NCI-H460 (cell line): ENCODE measurements at places on chromosomes 5 and 9.
A peak's percentile ranks its signal among the peaks of the same experiment; 100 is the strongest.

DNA sequence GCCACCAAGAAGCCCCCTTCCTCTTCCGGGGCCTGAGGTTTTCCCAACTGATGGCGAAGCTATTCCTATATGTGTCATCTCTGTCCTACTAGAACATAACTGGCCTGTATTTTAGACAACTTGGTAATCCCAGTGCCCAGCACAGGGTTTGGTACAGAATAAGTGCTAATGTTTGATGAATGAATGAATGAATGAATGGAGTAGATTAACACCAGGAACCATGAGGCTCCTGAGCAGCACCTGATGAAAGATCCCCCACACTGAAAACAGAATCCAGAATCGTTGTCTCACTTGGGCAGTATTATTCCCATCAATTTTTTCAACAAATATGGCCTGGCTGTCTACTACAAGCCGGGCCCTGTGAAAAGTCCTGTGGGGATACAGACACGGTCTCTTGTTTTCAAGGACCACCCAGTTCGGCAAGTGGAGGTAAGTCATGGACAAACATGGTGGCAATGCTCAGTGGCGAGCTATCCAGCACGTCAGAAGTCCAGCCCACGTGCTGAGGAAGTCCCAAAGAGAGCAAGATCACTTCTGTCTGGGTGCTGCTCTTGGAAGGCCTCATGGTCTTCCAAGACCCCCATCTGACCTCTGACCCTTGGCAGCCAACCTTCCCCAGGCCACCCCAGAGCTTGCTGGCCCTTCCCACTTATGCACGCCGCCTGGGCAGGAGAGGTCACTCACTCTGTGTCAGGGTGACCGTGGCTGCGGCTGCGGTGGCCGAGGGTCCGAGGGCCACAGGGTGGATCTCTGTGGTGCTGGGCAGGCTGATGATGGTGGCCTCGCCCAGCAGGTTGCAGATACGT lies 1.0 kb downstream of the NAIF1 start:
- no peak for DNase-seq

DNA sequence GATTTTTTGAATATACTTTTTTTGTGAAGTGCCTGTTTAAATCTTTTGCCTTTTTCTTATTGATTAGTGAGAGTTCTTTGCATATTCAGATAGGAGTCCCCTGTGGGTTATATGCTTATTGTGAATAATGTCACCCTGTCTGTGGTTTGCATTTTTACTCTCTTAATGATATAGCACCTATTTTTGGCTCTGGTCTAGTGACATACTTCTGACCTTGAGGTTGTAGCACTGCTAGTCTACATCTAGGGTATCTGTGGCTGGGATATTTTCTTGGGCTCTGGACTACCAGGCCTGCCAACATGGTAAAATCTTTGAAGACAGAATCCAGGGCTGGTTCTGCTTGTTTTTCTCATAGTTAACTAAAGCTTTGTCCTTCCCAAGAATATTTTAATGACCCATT lies 13.5 kb upstream of the NKX2-5 start:
- no peak for DNase-seq

DNA sequence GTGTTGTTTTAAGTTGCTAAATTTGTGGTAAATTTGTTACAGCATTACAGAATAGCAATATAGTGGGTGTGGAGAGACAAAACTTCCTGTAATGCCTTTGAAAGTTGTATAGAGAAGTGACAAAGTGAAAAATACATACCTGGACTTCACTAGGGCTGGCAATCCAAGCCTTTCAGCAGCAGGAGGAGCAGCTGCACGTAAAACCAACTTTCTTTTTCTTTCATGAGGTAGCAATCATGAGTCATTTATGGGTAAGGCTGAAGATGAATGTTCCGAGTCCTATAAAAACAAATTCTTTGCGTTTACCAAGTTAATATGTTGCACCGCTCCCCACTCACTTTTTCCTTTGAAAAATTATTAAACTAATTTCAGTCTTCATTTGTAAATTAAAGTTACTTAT lies 1138.2 kb downstream of the TAF11L14 start:
- peak; percentile 80 for DNase-seq

DNA sequence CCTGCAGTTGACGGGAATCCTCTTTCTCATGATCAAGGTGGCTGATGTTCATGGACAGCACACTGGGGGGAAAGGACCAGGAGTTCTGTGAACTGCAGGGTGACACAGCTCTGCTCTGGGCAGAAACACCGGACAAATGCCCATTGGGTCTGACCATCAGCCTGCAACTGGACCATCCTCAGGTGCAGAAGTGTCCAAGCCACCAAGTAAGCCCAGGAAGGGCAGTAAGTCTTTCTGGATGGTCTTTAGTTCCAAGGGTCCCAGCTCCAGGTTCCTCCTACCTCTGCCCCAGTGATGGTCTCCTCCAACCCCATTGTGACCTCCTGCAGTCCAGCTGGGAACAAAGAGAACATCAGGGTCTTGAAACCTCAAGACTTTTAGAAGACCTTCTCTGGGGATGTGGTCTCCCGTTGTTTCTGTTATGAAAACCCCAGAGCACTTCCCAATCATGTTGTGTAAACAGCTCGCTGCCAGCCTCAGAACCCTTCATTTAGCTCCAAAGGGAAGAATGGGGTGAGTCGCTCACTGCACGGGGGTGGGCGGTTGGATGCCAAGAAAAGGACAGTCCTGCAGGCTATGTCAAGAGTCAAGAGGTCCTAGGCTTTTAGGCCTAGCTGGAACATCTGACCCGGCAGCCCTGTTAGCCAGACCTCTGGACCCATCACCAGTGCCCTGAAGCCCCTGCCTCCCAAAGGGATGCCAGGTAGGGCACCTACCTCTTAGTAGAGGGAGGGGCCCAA lies 41.8 kb upstream of the TCF7 start:
- no peak for DNase-seq

- no peak for DNase-seq
Measured at GRCh38 chr5:179198825-179199224, 138.7 kb downstream of the ZNF354C start.

DNA sequence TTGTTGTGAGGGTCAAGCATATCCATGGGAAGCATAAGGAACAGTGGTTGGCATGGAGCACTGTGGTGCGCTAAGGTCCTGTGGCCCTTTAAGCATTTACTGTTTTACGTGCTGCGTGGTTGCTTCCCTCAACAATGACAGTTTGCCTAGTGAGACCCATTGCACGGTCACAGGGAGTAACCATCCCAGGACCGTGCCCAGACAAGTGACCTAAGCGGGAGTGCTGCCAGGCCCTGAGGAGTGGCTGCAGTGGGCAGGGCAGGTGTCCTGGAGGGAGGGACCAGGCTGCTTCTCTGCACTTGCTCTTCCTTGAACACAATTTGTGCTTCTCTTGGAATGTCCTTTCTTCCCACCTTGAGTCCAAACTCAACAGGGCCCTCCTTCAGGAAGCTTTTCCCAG lies 64.6 kb downstream of the RGS3 start:
- no peak for DNase-seq

- DNase-seq = no peak
Measured at GRCh38 chr9:135338546-135338945, 141.0 kb upstream of the PPP1R26 start.

GRCh38 chr5:158096835-158097234 lies 237.9 kb upstream of the CLINT1 start:
- DNase-seq = no peak

- no peak for DNase-seq
Measured at GRCh38 chr5:8694545-8694944, 825.6 kb downstream of the MTRR start.

DNA sequence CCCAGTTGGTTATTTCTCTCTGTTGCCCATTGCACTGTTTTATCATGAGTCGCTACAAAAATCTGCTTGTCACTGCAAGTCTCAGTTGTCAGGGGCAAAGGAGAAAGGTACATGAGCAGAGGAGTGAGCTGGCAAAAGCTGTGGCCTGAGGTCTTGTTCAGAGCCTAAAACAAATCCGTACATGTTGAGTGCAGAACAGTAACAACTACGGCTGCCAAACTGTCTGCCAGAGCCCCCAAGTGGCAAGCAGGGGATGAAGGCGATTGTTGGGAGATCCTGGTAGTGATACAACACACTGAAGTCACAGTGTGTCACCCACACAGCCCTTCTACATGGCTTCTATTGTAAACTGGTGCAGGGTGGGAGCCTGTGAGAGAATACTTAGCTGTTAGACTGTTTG lies 50.9 kb downstream of the BRINP1 start:
- no peak for DNase-seq

DNA sequence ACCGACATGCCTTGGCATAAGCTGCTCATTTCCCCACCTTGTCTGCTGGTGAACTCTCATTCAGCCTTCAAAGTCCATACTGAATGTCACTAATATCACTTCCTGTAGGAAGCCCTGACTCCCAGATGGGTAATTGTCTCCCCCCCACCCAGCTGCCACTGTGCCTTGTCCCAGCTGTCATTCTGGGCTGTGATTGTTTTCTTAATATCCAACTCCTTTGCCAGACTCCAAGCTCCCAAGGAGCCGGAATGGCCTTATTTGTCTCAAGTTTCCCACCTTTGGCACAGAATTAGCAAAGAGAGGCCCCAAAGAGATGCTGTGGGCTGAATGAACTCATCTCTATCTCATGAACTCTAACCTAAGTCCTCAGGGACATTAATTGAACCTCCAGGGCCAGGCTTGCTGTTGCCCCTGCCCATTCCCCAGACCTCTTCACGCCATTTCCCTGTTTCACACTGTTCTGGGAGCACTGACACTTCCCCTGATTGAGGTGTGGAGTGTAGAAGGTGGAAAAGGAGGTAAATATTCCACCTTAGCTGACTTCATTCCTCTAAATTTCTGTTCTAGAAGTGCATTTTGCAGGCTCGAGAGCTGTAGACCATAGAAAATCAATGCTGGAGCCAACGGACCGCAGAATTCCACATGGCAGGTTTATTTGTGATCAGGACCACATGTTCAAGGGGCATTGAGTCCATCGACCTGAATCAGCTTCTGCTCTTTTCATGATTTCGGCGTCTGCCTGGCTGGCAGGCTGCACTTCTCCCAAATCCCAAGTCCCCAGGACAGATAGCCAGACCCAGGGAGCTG lies 4.9 kb upstream of the SH3PXD2B start:
- DNase-seq = no peak

GRCh38 chr5:88829054-88829453 lies 53.9 kb downstream of the MEF2C start:
- no peak for DNase-seq
